ENCODE measurements at places on chromosomes 1 and 21. TPM values are rescaled to one million over a fixed set of nuclear protein-coding genes. Genes with fewer than 3 reads are reported as not detected.

DNA sequence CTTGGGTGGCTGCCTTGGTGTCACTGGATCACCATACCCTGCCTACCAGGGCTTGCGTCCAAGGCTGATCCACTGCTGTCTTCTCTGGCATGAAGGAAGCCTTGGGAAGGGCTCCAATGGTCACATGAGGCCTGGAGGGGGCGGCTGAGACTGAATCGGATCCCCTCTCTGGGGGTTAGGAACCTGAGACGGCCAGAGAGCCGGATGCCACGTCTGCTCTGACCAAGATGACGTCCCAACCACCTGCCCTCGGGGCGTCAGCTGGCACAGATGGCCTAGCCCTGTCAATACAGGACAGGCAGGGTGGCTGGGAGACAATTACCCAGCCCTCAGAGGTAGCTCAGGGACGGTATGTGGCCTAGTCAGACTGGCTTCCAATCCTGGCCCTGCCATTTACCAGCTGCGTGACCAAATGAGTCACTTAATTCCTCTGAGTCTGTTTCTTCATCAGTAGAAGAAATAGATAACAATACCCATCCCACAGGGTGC, 5.4 kb downstream of the TRIM62 start:
- peak overlapping the region; percentile 92 for H3K27ac ChIP-seq
- DNase-seq = peak; percentile 95
- peaks cover 28% of the 10 kb centered on the region for H3K4me1 ChIP-seq
- no peak overlapping the region for H3K4me3 ChIP-seq
- no peaks in the 10 kb centered on the region for H3K36me3 ChIP-seq

DNA sequence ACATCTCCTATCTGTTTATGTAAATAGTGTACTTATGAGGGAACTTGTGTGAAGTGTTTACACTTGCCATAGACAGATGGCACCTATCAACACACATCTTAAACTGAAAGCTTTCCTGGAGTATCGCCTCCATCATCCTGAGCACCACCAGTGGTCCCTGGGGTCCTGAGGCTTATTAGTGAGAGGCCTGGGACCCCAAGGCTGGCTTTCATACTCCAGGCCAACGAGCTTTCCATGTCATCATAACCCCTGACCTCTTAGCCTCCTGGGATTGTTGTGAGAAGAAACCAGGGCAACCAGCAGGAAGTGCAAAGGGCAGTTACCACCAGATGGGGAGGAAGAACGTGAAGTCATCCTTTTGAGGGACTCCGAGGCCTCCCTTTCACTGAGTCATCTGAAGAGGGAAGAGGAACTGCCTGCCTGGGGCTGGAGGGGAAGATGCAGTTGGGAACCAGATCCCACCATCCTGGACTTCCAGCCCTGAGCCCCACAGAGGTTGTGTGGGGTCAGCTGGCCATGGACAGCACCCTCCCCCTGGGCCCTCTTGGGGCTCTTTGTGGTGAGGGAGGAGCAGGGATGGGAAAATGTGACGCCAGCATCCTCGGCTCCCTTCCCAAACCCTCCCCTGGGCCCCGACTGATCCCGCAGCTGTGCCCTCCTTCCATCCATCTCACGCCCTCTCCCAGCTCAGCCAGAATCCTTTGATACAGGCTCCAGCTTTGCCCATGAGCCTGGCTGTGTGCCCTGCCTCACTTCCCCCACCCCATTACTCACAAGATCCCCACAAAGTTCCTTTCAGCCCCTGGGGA, 5.8 kb downstream of the INKA2 start:
- H3K27me3 ChIP-seq = no peaks in the 10 kb centered on the region
- H3K36me3 ChIP-seq = no peaks in the 10 kb centered on the region
- DNase-seq = peak; percentile 40
- peak overlapping the region; percentile 64 for H3K27ac ChIP-seq
- no peak overlapping the region for H3K4me3 ChIP-seq

GRCh38 chr1:154628121-154628405, 20.1 kb upstream of the ADAR start:
- H3K27ac ChIP-seq = peak overlapping the region; percentile 96
- H3K27me3 ChIP-seq = no peaks in the 10 kb centered on the region
- no peak for DNase-seq
- peaks cover 10% of the 10 kb centered on the region for H3K4me1 ChIP-seq

GRCh38 chr1:11794446-11795237, 11.1 kb downstream of the MTHFR start:
- H3K27me3 ChIP-seq = no peaks in the 10 kb centered on the region
- no peaks in the 10 kb centered on the region for H3K36me3 ChIP-seq
- DNase-seq = no peak
- H3K4me1 ChIP-seq = peaks cover 26% of the 10 kb centered on the region

GRCh38 chr1:33378976-33379375, 51.9 kb downstream of the PHC2 start:
- H3K36me3 ChIP-seq = peaks cover 11% of the 10 kb centered on the region
- no peak overlapping the region for H3K4me3 ChIP-seq
- peaks cover 38% of the 10 kb centered on the region for H3K4me1 ChIP-seq
- no peak overlapping the region for H3K27ac ChIP-seq

GRCh38 chr21:38957575-38958322, 152.0 kb downstream of the ETS2 start:
- H3K36me3 ChIP-seq = no peaks in the 10 kb centered on the region
- no peak overlapping the region for H3K27ac ChIP-seq
- no peaks in the 10 kb centered on the region for H3K27me3 ChIP-seq

- H3K4me3 ChIP-seq = no peak overlapping the region
- H3K27me3 ChIP-seq = no peaks in the 10 kb centered on the region
- H3K4me1 ChIP-seq = peaks cover 24% of the 10 kb centered on the region
- no peak for DNase-seq
- H3K36me3 ChIP-seq = no peaks in the 10 kb centered on the region
Measured at GRCh38 chr1:208227366-208227765, 16.8 kb downstream of the PLXNA2 start.

SEC22B gene
- 59.8 TPM for polyA plus RNA-seq

PEX14 gene
- 19.5 TPM for polyA plus RNA-seq

DNA sequence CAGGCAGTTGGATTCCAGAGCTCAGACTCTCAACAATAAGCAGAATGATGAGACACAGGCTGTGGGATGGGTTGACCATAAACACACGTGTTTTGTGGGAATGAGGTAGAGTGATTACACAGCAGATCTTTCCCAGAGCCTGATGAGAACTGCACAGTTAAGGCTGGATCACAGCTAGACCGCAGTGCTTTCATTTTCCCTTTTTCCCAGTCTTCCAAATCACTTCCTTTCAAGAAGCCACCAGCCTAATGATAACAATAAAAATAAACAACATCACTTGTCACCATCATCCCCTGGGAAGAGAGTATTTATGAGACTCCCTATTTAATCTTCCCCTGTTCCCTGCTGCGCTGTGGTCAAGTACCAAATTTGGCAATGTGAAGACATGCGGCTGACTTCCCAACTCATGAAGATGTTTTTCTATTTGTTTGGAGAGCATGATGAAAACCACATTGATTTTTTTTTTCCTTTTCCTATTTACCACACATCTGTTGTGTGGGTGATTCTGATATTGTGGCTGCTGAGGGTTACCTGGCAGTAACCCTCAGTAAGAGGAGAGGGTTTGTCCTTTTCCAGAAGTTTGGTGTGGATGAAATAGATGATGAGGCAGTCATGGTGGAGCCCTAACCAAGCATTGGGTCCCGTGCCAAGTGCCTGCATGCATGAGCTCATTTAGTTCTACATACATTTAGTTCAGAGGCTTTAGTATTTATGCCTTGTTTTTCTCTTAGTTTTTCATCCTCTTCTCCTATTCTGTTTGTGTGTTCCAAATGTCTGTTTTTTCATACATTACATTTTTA, 248.9 kb upstream of the HOOK1 start:
- H3K27me3 ChIP-seq = no peaks in the 10 kb centered on the region
- H3K27ac ChIP-seq = no peak overlapping the region
- DNase-seq = no peak

PCBP3 gene
- 3.3 TPM for polyA plus RNA-seq

UBL4B gene
- polyA plus RNA-seq = 0.24 TPM

- no peak overlapping the region for H3K27ac ChIP-seq
- DNase-seq = no peak
- H3K4me3 ChIP-seq = no peak overlapping the region
Measured at GRCh38 chr1:223161321-223161720, 18.3 kb upstream of the TLR5 start.

DNA sequence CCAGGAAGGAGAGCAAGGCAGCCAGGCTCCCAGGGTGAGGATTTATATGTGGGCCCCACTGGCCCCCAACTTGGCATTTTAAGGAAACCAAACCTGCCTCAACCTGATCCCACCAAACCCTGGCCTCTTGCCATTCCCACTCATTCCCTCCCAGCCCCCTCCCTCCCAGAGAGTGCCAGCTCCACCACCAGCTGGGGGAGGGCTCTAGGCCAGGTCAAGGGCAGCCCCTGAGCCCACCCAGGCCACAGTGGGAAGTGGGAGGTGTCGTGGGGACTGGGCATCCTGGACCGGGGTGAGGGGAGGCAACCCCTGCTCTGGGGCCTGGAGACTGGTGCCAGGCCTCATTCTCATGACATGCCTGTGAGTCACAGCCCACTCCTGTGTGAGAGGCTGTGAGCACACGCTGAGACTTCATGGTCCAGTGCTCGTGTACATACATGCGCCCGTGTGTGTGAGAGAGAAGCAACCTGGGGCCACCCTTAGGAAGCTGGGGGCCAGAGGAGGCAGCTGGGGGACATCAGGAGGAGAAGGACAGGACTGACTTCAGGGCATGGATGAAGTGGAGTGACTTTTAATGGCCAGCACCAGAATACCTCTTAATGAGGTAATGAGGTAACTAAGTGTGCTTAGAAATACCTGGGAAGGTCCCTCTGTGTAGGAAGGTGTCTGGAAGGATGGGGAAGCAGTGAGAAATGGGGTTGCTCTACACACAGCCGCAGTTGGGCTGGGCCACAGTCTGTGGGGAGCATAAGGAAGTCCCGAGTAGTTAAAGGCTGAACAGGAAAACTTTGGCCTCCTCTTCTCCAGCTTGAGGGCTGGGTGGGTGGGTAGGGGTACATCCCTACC, at the start of gene S100A2:
TSS of gene S100A2 (minus strand) at position 316 of the 846 bp plus-strand sequence. CDS start 1,967 bp downstream, outside the sequence.
- peak; percentile 69 for DNase-seq
- H3K4me3 ChIP-seq = no peak within 1 kb of the TSS
- H3K27ac ChIP-seq = peak within 1 kb of the TSS; percentile 90
- H3K36me3 ChIP-seq = no peaks in the 10 kb centered on the region
- peaks cover 34% of the 10 kb centered on the region for H3K4me1 ChIP-seq

DNA sequence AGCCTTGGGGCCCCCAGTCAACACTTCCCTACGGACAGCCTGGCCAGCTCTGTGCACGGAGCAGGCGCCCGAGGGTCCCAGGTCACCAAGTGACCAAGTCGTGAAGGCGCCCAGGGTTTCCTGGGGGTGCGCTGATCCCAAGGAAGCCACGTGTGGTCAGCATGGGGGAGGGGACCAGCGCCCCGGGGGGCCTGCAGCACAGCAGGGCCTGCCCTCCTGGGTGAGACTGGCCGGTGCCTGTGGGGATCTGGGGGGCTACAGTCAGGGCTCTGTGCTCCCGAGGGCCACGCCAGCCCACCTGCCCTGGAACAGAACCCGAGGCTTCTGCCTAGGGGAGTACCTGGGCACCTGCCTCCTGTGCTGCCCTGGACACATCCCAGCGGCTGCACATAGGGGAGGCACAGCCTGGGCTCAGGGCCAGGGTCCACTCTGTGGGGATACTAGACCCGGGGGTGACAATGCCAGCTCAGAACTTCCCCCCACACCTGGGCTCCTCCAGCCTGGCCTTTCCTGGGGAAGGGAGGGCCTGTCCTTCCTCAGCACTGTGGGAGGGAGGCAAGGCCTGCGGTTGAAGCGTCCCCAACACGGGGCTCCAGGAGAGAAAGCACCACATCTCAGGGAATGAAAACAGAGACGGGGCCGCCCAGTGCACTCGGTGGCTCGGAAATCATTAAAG, 6.2 kb upstream of the POFUT2 start:
- H3K4me1 ChIP-seq = peaks cover 39% of the 10 kb centered on the region
- H3K27me3 ChIP-seq = no peaks in the 10 kb centered on the region
- no peaks in the 10 kb centered on the region for H3K36me3 ChIP-seq
- H3K27ac ChIP-seq = peak overlapping the region; percentile 94
- peak; percentile 48 for DNase-seq

DNA sequence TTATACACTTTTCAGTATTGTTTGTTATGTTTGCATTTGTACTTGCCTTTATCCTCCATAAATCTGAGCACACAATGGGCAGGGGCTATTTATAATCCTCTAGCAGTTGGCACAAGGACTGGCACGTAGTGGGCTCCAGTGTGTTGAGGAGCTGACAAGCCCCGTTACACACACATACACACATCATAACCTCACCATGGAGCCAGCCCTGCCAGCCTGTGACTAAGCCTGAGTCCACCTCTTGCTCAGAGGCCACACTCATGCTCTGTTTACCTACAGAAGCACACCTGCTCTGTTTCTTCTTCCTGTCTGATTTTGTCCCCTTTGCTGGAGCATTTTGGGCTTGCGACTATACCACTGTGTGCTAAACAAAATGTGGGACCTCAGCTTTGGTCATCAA, 64.5 kb upstream of the SPATA6 start:
- no peaks in the 10 kb centered on the region for H3K27me3 ChIP-seq
- no peaks in the 10 kb centered on the region for H3K36me3 ChIP-seq
- H3K27ac ChIP-seq = no peak overlapping the region
- H3K4me3 ChIP-seq = no peak overlapping the region

DNA sequence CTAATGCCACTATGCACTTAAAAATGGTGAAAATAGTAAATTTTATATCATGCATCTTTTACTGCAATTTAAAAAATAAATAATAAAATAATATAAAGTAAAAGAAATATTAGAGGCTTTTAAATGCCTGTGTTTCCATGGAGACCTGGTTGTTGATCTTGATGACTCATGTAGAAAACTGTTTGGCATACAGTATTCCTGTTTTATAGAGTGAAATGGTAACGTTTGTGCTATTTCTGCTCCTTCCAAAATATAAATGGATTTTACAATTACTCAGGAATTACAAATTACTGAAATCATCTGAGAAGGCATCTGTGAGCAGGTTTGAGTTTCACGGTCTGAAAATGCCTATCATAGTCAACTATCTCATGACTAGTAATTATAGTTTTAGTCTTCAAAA, 98.4 kb upstream of the USP25 start:
- H3K27ac ChIP-seq = no peak overlapping the region
- H3K4me1 ChIP-seq = no peaks in the 10 kb centered on the region
- no peak overlapping the region for H3K4me3 ChIP-seq
- no peaks in the 10 kb centered on the region for H3K27me3 ChIP-seq

MYOC gene
- 0.32 TPM for polyA plus RNA-seq

DNA sequence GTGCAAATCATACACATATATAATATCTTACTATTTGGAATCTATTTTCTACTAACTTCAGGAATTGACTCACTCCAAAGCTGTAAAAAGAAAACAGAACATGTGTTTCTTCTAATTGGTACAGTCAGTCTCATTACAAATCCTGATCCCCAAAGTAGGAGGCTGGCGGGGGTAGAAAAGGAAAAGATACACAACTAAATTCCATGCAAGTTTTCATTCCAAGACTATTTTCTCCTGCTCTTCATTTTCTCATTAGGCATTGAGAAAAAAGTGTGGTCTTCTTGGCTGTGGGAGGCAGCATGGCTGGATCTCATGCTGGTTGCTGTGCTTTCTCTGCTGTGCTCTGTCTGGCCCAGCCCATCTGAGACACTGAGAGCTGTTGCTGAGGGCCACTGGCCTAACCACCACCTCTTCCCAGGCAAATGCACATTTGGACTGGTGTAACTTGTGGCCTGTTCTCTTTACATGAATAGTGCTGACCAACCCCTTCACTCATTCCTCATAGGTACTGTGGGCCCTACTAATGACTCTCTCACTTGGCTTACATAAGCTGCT, 1107.5 kb upstream of the B3GALT2 start:
- no peaks in the 10 kb centered on the region for H3K27me3 ChIP-seq

THEM5 gene
- not detected for polyA plus RNA-seq

FCGR3A gene
- 30.1 TPM for polyA plus RNA-seq

GRIK3 gene
- 1.1 TPM for polyA plus RNA-seq

FAM110D gene
- 0.46 TPM for polyA plus RNA-seq

AMY1A gene
- polyA plus RNA-seq = not detected
